ENCODE measurements at places on chromosomes 2 and 18. TPM values are rescaled to one million over a fixed set of nuclear protein-coding genes. Genes with fewer than 3 reads are reported as not detected.

- no peaks in the 10 kb centered on the region for H3K27me3 ChIP-seq
- DNase-seq, result peak; percentile 89
- peaks cover 3% of the 10 kb centered on the region for H3K4me1 ChIP-seq
- H3K36me3 ChIP-seq, result no peaks in the 10 kb centered on the region
Measured at GRCh38 chr2:238596571-238597551, 170.1 kb downstream of the ASB1 start.

GRCh38 chr18:57585421-57585820, 1.1 kb downstream of the FECH start:
- no peaks in the 10 kb centered on the region for H3K27me3 ChIP-seq
- no peaks in the 10 kb centered on the region for H3K4me1 ChIP-seq
- DNase-seq, result no peak
- peak overlapping the region; percentile 7 for H3K4me3 ChIP-seq
- H3K27ac ChIP-seq, result no peak overlapping the region

DNA sequence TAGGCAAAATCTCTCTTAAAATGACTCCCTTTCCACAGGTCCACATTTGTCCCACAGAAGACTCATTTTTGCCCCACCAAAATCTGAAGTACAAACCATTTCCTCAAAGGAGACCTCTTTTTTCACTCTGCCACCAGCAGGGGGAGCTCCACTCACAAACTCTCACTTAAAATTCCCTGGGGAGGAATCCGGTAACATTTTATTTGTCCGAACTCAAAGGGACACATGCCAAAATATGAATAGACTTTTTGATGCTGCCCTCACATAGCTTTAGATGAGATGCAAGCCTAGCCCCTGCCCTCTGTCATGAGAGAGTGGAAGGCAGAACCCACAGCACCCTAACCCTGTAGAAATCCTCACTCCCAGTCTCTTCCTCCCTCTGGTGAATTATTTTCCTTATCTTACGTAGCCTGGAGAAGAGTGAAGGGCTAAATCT, 57.1 kb downstream of the RMDN2 start:
- peak overlapping the region; percentile 41 for H3K4me3 ChIP-seq
- H3K27ac ChIP-seq, result no peak overlapping the region
- H3K36me3 ChIP-seq, result no peaks in the 10 kb centered on the region
- no peaks in the 10 kb centered on the region for H3K27me3 ChIP-seq
- no peaks in the 10 kb centered on the region for H3K4me1 ChIP-seq

GRCh38 chr2:99150706-99151105, 4.0 kb downstream of the TSGA10 start:
- no peaks in the 10 kb centered on the region for H3K4me1 ChIP-seq
- no peaks in the 10 kb centered on the region for H3K27me3 ChIP-seq
- H3K27ac ChIP-seq, result no peak overlapping the region

DNA sequence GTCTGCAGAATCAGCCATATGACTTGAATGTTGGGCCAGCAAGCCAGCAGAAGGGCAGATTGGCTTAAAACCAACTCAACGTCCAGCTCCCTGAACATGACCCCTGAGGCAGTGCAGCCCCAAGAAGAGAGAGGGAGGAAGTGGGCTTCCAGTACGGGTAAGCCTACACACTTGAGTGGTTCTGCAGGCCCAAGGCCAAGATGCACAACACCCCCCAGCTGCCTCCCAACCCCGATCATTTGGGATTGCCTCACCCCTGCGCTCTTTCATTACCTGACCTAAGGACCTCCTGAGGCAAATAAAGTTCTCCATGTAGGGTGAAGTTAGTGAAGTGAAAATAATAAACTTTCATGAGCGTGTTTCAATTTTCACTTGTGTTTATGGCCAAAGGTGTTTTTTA, 536.0 kb downstream of the TNS1 start:
- H3K27ac ChIP-seq, result no peak overlapping the region
- DNase-seq, result no peak
- H3K36me3 ChIP-seq, result no peaks in the 10 kb centered on the region
- no peaks in the 10 kb centered on the region for H3K4me1 ChIP-seq

GRCh38 chr2:105977212-105977611, 216.9 kb downstream of the UXS1 start:
- H3K4me3 ChIP-seq, result no peak overlapping the region
- no peak overlapping the region for H3K27ac ChIP-seq
- H3K36me3 ChIP-seq, result no peaks in the 10 kb centered on the region
- H3K4me1 ChIP-seq, result no peaks in the 10 kb centered on the region

MROH2A gene
- not detected for total RNA-seq

MAP3K19 gene
- total RNA-seq, result not detected

NT5DC4 gene
- 0.23 TPM for total RNA-seq

CROCC2 gene
- total RNA-seq, result 0.13 TPM
